ENCODE measurements at places on chromosomes 2 and 18.

- no peak for DNase-seq
Measured at GRCh38 chr2:85753525-85754312, at the start of gene ATOH8. ATOH8 (plus strand) TSS chr2:85753991; CDS start chr2:85754190, 199 bp downstream.

DNA sequence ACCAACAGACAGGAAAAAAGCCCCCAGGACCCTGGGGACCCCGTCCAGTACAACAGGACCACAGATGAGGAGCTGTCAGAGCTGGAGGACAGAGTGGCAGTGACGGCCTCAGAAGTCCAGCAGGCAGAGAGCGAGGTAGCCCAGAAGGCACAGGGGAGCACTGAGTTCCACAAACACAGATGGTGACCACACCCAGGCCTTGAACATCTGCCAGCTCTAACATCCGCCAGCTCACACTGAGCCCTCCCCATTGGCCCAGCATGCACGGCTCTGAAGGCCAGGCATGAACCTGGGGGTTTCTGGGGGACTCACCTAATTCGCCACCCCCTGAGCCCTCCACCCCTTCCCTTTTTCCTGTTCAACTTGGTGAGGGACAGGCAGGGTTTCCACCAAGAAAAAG, 25.6 kb upstream of the PRLH start:
- no peak for DNase-seq

GRCh38 chr18:23071285-23071684, 64.0 kb upstream of the CABLES1 start:
- DNase-seq: peak; percentile 76

GRCh38 chr2:195447323-195447975, 209.6 kb upstream of the SLC39A10 start:
- DNase-seq: no peak

DNA sequence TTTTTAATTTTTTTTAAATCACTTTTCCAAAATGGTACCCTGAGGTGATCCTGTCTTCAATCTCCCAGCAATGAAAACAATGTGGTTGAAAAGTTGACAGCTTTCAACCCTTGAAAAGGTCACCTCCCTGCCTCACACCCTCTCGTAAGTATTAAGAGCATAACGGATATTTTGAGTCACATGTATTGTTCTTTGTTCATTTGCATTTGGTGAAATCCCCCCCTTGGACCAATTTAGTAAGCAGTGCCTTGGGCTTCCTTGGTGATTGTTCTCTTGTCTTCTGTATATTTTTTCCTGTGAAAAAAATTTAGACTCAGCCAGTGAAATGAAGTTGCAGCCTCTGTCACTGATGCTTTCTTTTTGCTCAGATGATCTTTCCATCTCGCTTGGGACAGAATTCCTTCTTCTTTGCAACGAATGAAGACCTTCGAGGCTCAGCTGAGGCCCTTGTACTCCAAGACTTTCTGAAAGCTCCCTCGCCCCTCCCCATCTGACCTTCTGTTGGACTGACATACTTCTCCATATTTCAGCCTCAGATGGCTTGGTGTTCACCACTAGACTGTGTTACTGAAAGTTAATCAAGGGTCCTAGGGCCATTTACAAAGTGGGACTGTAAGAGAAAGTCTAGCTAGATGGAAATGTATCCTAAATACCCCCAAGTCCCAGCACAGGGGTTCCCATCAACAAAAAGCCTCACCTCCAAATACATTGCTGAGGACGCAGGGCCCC, 158.4 kb downstream of the BCL2 start:
- DNase-seq: peak; percentile 53

GRCh38 chr2:111684611-111685010, 199.4 kb downstream of the ANAPC1 start:
- DNase-seq: no peak

DNA sequence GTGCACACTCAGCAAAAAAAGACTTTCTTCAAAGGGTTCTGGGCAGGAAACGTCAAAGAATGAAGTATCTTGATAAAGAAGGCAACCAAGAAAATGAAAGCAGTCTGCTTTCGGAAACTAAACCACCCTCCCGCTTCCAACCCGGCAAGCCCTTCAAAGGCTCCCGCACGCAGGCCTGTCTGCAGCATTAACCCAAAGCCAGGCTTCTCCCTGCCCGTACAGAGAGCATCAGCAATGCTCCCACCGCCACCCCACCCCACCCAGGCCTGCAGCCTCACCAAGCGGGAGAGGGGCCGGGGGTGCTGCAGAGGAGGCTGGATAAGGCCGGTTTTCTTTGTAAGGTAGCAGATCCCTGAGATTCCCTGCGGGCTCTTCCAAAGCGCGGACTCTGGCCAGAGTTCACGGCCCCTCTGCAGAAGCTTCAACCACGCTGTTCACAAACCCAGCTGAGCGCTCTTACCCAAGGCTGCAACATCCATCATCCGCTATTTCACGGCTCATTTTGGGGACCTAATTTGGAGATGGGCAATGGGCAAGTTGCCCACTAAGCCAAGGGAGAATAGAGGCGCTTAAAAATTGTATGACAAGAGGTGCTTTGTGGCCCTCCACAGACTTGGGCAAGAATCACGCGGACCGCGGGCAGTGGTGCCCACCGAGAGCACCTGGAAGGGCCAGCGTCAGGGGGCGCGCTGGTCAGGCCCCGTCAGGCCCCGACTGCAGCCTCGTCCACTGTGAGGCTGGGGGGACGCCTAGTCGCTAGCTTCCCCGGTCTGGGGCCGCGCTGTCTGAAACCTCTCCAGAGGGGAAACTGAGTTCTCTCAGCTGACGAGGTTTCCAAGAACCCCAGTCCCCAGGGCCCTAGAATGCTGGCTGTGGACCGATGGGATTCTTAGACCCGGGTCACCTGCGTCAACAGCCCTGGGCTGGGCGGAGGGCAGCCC, 225.4 kb upstream of the ID2 start:
- peak; percentile 47 for DNase-seq

GRCh38 chr18:70450426-70451253, 161.8 kb downstream of the SOCS6 start:
- no peak for DNase-seq

DNA sequence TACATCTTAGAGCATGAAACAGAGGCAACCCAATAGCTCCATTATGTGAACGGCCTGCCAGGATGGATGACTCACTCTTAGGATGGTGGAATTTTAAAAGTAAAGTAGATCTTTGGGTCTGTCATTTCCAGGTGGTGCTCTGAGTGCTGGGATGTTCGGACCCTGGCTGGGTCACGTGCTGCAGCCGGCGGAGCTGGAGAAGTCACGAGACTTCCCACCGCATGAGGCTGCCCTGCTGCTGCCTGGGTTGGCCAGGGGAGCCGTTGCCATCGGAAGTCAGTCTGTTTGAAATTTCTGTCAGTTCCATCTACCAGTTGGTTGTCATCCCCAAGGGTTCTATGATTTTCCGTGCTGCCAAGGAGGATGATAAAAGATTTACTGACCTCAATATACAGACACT, 93.3 kb upstream of the ALKAL2 start:
- no peak for DNase-seq

DNA sequence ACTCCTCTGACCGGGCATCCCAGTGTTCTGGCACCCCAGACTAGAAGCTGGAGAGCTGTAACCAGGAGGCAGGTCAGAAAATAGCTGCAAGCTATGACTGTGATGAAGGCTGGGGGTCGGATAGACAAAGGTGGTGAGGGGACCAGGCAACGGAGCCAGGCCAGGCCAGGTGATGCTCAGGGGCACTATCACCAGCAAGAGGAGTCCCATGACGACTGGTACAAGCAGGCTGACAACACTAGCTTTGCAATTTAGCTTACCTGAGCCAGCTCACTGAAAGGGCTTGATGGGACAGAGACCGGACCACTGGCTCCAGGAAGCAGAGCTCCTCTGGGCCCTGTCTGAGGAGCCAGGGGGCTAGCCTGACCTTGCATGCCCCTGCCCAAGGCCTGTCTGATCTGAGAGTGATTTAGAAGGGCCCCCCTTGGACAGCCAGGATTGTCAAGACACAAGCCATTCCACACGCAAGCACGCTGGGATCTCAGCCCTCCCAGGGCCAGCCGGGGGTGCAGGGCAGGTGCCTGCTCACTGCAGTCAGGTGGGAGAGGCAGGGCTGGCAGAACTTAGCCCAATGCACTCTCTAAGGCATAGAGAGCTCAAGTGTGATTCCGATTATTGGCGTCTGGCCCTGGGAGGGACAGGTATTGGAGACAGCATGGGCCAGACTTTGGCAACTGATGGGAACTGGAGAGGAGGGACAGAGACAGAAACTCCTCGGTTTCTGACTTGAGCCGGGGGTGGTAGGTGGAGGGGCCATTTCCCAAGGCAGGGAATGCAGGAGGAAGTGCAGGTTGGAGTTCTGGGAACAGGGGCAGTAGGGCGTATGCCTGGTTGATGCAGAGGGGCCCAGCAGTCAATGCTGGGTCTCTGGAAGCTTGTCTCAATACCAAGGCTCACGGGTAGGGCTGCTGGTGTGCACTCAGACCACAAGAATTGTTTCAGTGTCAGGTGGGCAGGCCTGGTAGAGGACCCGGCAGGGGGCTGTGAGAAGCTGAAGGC, 47.7 kb downstream of the MYO7B start:
- no peak for DNase-seq

DNA sequence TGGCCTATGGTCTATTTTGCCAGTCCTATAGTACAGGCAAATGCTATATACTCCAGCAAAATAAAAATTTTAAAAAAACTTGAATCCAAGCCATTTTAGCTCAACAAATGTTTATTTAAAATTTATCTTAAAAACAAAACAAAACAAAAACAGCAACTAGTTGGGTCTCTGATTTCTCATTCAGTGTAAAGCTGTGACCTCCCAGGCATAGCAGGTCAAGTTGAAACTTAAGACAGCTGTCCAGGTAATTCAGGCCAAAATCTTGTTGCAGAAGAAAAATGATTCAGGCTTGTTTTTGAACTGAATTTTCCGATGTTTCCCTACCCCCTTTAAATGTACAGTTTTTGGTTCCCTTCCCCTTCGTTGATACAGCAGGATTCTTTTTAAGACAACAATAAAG, 58.5 kb downstream of the CABLES1 start:
- DNase-seq: no peak

DNA sequence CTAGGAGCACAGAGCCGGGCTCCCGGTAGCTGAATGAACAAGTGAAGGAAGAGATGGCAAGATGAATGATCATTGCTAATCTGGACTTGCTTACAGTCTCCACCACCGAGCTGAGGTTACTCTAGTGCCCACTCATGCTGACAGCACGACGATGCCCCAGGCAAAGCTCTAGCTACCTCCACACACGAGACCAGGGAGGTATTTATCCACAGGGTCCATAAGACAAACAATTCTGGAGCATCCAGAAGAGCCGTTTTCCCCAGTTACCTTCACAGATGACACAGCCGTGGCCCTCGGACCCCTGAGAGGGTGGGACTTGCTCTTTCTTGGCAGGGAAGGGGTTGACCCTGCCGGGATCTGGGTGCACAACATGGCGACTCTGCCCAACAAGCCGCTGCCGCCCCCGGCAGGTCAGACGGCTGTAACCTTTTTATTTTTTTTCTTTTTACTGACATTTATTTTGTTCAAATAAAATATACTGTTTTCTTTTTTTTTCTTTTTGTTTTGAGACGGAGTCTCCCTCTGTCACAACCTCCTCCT, 120.3 kb downstream of the PXDN start:
- no peak for DNase-seq

DNA sequence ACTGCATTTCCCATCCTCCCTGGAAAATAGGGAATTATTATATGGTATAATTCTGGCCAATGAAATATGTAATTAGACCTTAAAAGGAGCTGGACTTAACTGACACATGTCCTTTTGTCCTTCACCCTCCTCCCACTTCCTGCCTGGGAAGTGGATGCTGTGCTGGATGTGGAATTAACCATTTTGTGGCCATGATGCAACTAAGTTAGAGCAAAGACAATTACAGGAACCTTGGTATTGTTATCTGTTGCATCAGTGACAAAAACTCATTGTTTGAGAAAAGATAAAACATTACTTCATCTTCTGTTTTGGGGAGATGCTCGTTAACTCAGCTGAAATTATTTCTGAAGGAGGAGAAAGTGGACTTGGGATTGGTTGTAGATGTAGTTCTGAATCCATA, 227.7 kb upstream of the BOD1L2 start:
- DNase-seq: no peak

GRCh38 chr2:236562434-236562833, 7.2 kb upstream of the ACKR3 start:
- DNase-seq: no peak

DNA sequence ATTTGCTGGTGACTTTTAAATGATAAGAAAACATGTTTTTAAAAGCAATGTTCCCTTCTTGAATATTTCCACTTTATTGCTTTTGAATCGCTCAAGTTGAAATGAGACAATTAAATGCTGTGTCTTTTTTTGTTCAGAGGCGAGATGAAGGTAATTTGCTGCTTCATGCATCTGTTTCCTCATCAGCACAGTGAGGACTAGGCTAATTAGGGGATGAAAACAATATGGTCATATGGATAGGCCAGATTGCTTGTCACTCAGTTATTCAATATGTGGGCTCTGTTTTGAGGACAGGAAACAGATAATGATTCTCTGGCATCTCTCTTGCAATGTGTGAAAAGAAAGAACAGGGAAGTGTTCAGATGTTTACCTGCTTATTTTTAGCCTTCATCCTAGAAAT, 61.0 kb downstream of the ERBB4 start:
- no peak for DNase-seq

GRCh38 chr18:8726963-8727705, 21.8 kb downstream of the MTCL1 start:
- no peak for DNase-seq

DNA sequence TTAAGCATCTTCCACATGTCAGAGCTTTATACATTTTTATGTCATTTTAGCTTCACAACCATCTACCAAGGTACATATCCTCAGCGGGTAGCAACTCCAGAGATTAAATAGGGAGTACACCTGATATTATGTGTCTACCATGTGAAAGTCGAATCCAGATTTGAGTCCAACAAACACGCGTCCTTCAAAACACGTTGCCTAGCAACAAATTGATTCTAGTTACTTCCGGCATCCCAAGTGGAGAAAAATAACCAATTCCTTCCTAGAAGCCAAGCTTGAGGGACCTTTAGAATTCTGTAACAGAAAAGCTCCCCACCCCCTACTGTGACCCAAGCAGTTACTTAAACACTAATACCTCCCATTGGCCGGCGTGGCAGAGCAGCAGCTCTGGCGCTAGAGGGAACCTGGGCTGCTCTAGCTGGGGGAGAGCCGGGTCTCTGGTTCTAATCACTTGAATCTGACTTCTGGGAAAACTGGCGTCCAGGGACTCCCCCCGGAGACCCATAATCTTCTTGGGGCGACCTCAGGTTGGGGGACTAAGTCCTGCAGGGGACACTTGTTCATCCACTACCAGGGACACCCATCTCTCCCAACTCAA, at the start of gene ERICH2:
Gene ERICH2 (plus strand): TSS at position 371 of the 598 bp plus-strand sequence. CDS start 304 bp downstream, outside the sequence.
- DNase-seq: peak; percentile 26

DNA sequence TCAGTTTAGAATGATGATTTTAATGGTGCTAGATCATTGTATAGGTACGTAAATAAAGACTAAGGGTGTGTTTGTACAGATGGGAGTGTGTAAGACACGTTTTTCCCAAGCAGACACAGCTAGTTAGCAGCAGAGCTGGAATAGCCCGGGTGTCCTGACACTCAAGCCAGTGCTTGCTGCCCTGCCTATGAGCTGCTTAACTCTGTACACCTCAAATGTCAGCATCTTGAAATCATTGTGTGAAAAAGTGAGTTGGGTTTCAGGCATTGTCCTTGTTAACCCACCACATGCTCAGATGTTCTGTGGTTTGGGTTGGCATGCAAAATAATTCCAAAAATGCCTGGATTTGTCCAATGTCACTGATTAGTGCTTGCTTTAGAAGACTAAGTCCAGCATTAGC, 13.0 kb upstream of the TET3 start:
- DNase-seq: no peak

- no peak for DNase-seq
Measured at GRCh38 chr18:7808992-7809391, 241.9 kb downstream of the PTPRM start.

Measured in stimulated activated CD4-positive, alpha-beta T cell treated with anti-CD3 and anti-CD28 coated beads, Interleukin-1b, Interleukin-23, amount 100 ng/mL, for 48 hours (primary cell).